ENCODE measurements at places on chromosomes 2 and 18.

DNA sequence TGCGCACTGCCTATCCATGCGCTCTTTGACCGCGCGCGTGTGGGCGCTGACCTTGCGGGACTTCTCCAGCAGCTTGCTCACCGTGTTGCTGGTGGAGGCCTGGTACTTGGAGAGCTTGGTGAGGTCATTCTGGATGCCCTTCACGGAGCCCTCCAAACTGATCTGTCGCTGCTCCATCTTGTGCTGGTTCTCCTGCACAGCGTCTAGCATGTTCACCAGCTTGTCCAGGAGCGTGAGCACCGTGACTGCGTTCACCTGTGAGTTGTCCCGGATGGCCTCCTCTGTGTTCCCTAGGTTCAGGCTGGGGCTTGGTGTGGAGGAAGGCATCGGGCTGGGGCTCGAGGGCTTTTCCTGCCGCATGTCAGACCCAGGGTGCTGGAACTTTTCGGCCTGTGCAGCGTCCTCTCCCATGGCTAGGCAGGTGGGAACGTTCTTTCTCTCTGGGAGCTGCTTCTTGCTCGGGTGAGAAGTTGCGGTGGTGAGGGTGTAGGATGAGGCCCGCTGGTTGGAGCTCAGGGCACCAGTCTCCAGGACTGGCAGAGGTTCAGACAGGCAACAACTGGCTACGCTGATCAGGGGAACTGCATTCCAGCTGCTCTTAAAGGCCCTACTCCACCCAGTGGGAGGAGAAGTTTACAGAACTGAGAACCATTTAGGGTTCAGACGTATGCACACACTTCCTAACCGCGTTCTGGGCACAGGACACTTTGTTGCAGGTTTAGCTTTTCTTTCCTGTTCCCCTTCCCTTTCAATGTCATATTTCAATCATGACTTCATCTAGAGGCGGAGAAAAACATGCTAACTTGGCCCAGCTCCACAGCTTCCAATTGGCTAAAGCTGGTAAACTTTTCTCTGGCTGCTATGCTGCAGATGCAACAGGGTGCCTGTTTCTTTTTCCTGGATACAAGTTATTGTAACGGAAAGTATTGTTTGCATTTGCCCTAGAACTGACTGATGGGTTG lies at the start of gene CAVIN2:
Gene CAVIN2 (minus strand): TSS at position 574 of the 962 bp plus-strand sequence. CDS start 163 bp downstream, at position 411.
- DNase-seq = peak; percentile 69

- no peak for DNase-seq
Observed at GRCh38 chr2:44758591-44758990, 182.9 kb upstream of the SIX3 start.

DNA sequence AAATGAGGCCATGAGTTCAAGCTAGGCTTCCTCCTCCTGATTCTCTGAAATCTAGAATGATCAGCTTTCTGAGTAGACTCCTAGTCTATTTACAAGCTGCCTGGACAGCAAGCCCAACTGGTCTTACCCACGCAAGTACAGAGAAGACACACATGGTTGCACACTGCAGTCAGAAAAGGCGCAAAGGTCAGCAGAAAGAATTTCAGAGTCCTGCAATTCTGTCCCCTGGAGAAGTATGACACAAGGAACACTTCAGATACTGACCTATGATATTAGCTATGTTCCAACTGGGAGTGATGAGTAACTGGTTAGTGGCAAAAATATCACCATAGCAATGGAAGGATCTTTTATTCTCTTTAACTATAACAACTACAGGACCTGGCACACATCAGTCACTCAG lies 336.1 kb upstream of the PKDCC start:
- no peak for DNase-seq

- DNase-seq = no peak
Observed at GRCh38 chr2:178404368-178404767, 46.6 kb downstream of the PRKRA start.

DNA sequence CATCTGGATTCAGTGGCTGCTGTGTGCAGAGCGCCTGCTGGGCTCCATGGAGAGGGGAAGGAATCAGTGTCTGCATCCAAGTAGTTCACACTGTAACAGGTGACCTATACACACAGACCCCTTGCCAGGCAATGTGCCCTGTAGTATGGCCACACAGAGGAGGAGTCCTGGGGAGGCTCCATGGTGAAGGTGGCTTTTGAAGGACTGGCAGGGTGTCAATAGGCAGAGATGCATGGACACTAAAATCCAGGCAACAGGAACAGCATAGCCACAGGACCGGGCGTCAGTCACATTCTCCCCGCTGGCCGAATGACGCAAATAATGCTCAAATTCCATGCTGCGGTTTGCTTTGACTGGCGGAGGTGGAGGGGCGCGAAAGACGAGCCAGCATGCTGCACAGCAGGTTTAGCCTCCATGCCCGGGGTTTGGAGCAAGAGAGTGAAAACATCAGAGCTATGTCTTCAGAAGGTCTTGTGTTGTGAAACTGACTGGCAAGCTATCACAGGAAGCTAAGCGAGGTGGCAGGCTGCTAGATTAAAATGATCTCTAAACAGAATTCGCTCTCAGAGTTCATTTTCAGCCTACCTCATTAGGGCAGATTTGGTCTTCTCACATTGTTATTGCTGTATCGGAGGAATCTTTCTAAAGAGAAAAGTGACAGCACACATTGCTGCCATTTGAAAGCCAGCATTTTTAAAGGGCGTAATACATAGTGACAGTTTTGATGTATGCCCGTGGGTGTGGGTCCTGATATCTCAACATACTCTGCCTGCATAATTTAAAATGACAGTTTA lies 1.2 kb upstream of the CHMP1B start:
- peak; percentile 61 for DNase-seq

DNA sequence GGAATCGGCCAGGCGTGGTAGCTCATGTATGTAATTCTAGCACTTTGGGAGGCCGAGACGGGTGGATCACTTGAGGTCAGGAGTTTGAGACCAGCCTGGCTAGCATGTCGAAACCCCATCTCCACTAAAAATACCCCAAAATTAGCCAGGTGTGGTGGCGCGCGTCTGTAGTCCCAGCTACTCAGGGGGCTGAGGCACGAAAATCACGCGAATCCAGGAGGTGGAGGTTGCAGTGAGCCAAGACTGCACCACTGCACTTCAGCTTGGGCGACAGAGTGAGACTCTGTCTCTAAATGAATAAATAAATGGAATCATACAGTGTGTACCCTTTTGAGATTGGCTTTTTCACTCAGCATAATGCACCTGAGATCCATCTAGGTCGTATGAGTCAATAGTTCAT lies 19.4 kb upstream of the TTC39C start:
- no peak for DNase-seq

GRCh38 chr2:88606371-88607030 lies 20.8 kb downstream of the EIF2AK3 start:
- no peak for DNase-seq

DNA sequence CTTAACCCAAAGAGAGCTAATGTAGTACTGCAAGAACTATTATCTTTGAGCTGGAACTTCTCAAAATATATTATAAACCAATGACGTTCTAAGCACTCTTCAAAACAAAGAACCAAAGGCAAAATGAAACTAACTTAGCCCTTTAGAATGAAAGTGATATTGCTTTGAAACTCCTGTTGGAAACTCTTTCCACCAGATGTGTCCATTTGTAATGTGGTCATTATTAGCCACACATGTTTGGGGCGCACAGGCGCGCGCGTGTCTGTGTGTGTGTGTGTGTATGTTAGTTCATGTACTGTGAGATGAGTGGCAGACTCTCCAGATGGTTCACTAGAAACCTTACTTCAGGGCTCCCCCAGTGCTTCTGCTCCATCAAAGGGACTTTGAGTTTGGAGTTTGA lies 323.4 kb downstream of the BCL11A start:
- DNase-seq = no peak
